ENCODE measurements at places on chromosomes 2 and 18. TPM values are rescaled to one million over a fixed set of nuclear protein-coding genes. Genes with fewer than 3 reads are reported as not detected.
A peak's percentile ranks its signal among the peaks of the same experiment; 100 is the strongest.

DNA sequence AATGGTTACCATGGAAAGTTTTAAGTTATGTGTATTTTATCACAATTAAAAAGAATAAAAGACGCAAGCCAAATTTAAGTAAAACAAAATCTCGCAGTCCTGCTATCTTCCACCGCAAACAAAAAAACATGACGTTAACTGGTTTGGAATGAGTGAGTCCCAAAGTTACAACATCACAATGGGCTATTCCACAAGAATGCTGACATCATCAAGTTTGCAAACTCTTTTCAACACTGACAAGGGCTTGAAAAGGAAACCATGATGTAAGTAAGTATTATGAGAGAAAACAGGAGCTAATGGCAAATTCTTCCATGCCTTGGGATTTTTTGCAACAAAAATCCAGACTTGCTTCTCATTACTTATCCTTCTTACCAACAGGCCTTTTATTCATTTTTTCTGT lies 31.1 kb downstream of the SIGLEC15 start:
- peaks cover 65% of the 10 kb centered on the region for H3K36me3 ChIP-seq
- no peak for DNase-seq
- H3K4me1 ChIP-seq, result no peaks in the 10 kb centered on the region
- no peak overlapping the region for H3K27ac ChIP-seq
- H3K27me3 ChIP-seq, result no peaks in the 10 kb centered on the region

- H3K27me3 ChIP-seq, result no peaks in the 10 kb centered on the region
- DNase-seq, result peak; percentile 8
Observed at GRCh38 chr2:10875126-10875525, 36.6 kb upstream of the KCNF1 start.

LGALSL gene
- total RNA-seq, result 12.1 TPM

GRCh38 chr2:20073460-20073859 lies 22.0 kb upstream of the LAPTM4A start:
- H3K36me3 ChIP-seq, result no peaks in the 10 kb centered on the region
- peaks cover 9% of the 10 kb centered on the region for H3K4me1 ChIP-seq
- no peak overlapping the region for H3K27ac ChIP-seq
- H3K4me3 ChIP-seq, result no peak overlapping the region
- no peak for DNase-seq
- H3K27me3 ChIP-seq, result no peaks in the 10 kb centered on the region

- H3K36me3 ChIP-seq, result no peaks in the 10 kb centered on the region
- no peaks in the 10 kb centered on the region for H3K4me1 ChIP-seq
- DNase-seq, result no peak
- no peak overlapping the region for H3K27ac ChIP-seq
- no peak overlapping the region for H3K4me3 ChIP-seq
Observed at GRCh38 chr2:184481865-184482264, 116.5 kb upstream of the ZNF804A start.

Measured in thyroid gland (tissue), 4 donors.